Activated T-cell treated with anti-CD3 and anti-CD28 coated beads for 4 hours (primary cell): ENCODE measurements at places on chromosomes 7 and 10.

GRCh38 chr10:126196281-126196680 is 192.0 kb downstream of the ADAM12 start:
- DNase-seq, result no peak

DNA sequence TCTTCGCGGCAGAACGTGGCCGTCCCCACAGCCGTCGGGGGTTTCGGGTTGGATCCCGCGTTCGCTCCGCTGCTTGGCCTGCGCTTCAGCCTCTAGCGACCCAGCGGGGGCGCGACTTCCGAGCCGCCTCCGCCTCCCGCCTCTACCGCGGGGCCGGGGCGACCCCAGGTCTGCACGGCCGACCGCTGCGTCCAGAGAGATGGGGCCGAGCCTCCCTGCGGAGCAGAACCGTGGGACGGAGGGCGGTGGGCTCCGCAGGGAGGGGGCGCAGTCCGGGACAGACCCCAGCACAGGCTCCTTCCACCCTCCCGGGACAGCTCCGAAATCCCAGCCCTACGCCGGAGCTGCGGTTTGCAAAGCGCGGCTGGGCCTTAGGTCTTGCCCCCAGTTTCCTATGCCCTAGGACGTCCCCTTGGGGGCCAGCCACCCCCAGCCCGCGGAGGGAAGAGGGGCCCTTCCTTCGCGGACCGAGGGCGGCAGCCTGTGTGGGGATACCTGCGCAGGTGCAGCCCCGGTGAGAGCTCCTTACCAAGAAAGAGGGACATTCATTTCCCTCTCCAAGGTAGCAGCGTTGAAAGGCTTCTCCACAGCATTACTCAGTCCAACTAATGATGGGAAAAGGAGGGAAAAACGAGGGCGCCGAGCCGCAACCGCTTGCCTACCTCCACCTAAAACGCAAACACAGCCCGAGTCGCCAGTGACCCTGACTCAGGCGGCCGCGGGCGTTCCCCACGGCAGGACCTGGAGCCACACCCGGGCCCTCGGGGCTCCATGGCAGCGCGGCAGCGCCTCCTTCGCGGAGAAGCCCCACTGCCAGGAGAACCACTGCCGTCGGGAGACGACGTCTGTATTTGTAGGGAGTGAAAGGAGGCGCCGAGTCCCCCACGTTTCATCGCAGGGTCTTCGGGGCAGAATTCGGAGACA is 115.7 kb downstream of the BMS1 start:
- DNase-seq, result no peak

DNA sequence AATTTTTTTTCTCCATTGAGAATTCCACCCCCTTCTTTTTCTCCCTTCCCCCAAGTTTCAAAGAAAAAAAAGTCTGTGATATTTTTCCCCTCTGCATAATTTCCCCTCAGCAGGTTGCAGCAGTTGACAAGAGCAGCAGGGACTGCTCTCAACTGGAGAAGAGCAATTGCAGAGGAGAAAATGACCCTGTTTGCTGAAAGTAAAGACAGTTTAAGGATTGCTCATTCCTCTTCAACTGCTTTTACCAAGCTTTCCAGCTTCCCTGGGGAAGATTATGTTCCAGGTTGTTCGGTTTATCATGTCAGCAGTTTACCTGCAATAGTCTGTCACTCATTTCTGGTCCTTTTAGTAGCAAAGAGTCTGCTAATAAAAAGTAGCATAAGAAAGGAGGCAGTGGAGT is 16.2 kb downstream of the AGK start:
- no peak for DNase-seq

- DNase-seq, result no peak
Measured at GRCh38 chr7:10706875-10707493, 266.7 kb upstream of the PHF14 start.

GRCh38 chr7:127995881-127996215 is 35.4 kb downstream of the LRRC4 start:
- DNase-seq, result no peak

DNA sequence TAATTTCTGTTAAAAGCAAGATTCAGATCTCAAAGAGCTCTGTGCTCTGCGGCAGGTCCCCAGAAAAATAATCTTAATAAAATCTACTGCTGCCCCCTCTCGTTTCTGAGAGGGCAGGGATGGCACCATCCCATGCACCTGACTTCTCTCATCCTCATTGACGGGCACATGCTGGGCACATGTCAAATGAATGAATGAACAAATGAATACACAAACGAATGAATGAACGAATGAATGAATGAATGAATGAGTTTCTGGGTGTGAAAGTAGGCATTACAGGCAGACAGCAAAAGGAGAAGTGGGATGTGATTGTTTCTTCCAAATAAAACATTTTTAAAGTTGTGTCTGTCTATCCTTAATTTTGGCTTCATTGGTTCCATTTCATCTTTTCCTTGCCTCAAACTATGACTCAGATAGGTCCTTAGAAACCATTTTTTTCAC is 398.1 kb upstream of the PRKCQ start:
- DNase-seq, result no peak

DNA sequence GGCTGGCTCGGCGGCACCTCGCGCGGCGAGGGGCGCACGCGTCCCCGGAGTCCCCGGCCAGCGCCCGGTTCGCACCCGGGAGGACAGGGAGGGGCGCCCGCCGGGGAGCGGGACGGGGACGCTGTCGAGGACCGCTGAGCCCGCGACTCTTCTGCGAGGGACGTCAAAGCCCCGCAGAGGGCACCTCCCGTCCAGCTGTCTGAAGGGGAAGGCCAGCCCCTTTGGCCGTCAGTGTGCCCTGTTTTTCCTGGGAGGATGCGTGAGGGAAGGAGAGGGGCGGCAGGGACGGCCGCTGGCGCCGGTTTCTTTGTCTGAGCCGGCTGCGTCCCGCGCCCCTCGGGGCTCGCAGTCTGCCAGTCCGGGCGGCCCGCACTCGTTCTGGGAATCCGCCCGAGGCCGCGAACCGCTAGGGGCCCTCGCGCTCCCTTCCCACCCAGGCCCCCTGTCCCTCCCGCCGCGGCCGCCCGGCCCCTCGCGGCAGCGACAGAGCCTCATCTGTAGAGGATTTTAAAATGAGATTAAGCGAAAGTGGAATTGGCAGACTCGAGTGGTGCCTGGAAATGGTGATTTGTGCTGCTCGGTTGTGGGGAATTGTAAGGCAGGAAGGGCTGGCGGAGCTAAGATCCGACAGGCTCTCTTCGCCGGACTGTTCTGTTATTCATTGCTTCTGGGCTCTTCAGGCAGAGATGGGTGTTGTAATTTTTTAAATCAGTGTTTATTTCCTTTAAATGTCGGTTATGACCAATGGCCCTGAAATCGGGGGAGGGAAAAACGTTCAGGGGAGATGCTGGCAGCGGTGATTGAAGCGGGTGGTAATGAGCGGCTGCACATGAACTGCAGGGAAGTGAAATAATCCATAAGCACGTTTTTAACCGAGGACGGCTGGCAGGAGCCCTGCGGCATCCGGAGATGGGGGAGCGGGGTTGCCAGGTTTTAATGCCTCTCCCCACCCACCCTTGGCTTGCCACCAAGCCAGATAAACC is 618 bp upstream of the RELN start:
- DNase-seq, result no peak

GRCh38 chr7:104900525-104901239 is 113.3 kb upstream of the KMT2E start:
- no peak for DNase-seq

- no peak for DNase-seq
Measured at GRCh38 chr7:67764289-67764688, 767.7 kb downstream of the TYW1 start.

- peak; percentile 17 for DNase-seq
Measured at GRCh38 chr7:90119178-90119971, 34.9 kb upstream of the STEAP1 start.
